ENCODE measurements at places on chromosomes 6 and 20. TPM values are rescaled to one million over a fixed set of nuclear protein-coding genes. Genes with fewer than 3 reads are reported as not detected.

FOXA2 gene
- not detected for total RNA-seq

OR2H1 gene
- not detected for total RNA-seq

CLVS2 gene
- total RNA-seq: not detected

GRCh38 chr6:163705923-163706322, 291.4 kb downstream of the QKI start:
- H3K4me3 ChIP-seq: no peak overlapping the region
- DNase-seq: no peak
- no peaks in the 10 kb centered on the region for H3K36me3 ChIP-seq
- H3K4me1 ChIP-seq: peaks cover 5% of the 10 kb centered on the region

C4A gene
- 4.2 TPM for total RNA-seq
